ENCODE measurements at places on chromosomes 11 and 22.
A peak's percentile ranks its signal among the peaks of the same experiment; 100 is the strongest.

- no peak for DNase-seq
Observed at GRCh38 chr11:109155291-109155690, 266.7 kb upstream of the C11orf87 start.

DNA sequence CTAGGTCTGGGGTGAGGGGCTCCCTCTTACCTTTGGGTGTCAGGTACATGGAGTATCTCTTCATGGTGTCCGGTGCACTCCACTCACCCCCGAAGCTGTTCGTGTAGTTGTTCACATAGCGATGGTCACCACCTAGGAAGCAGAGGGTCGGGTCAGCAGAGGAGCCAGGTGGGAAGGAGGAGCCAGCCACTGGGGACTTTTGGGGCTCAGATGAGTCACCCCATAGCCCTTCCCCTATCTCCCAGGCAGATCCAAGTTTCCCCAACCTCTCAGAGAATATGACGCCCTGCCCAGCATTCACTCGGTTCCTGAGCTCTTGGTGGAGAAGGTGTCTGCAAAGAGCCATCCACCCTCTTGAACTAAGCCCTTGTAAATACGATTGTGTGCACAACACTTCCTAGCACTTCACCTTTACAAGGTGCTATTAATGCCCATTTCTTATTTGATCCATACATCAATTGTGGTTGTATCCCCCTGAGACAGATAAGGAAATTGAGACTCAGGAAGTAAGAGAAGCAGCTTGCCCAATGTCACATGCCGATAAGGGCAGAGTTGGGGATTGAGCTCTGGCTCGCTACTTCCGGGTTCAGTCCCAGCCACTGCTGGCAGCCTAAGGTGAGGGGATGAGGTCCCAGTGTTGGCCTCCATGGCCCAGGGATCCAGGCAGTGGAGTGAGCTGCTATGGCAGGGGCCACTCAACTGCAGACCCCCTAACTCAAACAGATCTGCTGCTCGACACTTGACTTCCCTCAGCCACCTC is 14.8 kb downstream of the TRIM29 start:
- DNase-seq = no peak

DNA sequence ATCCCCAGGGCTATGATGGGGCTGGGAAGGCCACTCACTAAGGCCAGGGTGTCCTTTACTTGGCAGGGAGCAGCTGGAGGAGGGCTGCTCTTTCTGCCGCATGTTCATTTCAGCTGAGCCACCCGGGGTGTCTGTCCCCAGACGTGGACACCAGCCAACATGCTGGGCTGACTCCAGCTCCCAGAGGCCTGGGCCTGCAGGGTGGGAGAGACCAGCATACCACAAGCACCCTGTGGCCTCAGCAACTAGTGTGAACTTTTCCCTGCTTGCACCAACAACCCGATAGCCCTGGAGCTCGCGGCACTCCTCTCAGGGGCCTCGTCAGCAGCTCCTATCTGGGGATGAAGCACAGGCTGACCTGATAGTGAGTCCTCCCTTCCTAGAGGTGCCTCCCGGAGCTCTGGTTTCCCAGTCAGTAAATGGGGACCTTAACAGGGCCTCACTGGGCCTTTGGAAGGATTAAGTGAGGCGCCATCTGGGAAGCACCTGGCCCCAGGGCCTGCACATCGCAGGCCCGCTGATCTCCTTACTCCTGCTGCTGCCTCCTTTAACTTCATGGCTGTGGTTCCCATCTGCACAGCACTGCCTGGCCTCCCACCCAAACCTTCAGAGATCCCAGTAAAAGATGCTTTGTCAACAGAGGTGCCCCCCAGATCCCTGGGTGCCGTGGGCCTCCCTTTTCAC is 83.4 kb downstream of the GALNT18 start:
- DNase-seq = no peak

- DNase-seq = peak; percentile 61
Observed at GRCh38 chr11:57402188-57403002, 11.9 kb upstream of the PRG2 start.

- DNase-seq = no peak
Observed at GRCh38 chr11:1100417-1101245, 26.0 kb downstream of the MUC2 start.

DNA sequence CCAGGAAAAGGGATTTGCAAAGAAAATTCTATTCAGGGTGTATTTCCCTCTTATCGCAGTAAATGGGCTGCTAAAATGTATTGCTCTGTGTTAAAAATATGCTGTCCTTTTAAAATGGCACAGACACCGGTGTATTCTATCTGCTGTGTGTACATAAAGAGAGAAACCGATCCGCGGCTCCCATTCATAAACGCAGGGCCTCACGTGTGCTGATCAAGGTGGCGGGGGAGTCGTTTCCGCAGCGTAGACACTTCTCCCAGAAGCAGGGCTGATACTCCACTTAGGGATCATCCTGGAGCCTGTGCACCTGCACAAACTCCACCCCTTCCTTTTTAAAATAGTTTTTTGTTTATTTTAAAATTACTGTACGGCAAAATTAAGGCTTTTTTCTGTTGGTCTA is 26.1 kb upstream of the IGSF9B start:
- no peak for DNase-seq

DNA sequence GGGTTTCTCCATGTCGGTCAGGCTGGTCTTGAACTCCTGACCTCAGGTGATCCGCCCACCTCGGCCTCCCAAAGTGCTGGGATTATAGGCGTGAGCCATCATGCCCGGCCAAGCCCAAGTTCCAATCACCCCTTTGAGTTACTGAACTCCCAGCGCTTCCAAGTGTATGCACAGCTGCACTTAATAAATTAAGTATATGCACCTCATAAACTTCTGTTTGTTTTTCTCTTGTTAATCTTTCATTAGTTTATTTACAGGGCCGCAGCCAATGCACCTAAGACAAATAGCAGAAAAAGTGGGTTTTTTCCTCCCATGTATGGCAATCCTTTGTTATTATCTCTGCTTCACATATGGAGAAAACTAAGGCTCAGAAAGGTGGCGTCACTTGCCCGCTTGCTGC is 21.3 kb downstream of the SYN3 start:
- DNase-seq = no peak

GRCh38 chr22:42648368-42649245 is 585 bp downstream of the CYB5R3 start:
- no peak for DNase-seq

- no peak for DNase-seq
Observed at GRCh38 chr11:57318178-57318577, 6.6 kb downstream of the TNKS1BP1 start.

Measured in renal cortical epithelial cell (primary cell).